Activated CD4-positive, alpha-beta T cell treated with anti-CD3 and anti-CD28 coated beads, Interleukin-2, amount 50 U/mL, for 24 hours (primary cell): ENCODE measurements at places on chromosomes 2 and 18.
A peak's percentile ranks its signal among the peaks of the same experiment; 100 is the strongest.

DNA sequence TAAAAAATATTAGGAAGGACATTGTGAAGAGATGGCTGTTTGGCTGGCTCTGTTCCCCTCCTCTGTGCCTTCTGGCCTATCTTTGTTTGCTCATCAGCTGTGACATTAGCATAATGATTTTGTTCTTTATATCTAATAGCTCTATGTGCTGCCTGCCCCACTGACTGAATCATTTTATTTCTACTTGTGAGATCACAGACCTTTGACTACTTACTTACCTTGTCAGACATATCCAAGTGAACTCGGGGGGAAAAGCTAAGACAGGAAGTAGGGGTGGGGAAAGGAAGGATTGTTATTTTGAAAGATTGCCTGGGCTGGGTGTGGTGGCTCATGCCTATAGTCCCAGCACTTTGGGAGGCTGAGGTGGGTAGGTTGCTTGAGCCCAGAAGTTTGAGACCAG lies 104.2 kb downstream of the ASAP2 start:
- DNase-seq: no peak

DNA sequence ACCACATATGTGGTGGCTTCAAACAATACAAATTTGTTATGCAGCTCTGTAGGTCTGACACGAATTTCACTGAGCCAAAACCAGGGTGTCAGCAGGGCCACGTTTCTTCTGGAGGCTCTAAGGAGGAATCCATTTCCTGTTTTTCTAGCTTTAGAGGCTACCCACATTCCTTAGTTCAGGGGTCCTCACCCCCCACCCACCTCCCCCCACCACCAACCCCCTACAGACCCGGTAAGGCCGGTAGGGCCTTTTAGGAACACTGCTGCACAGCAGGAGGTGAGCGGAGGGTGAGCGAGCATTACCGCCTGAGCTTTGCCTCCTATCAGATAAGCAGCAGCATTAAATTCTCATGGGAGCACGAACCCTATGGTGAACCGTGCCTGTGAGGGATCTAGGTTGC lies 10.6 kb upstream of the SLC39A10 start:
- no peak for DNase-seq

GRCh38 chr2:96470636-96471035 lies 34.5 kb downstream of the NEURL3 start:
- peak; percentile 20 for DNase-seq

DNA sequence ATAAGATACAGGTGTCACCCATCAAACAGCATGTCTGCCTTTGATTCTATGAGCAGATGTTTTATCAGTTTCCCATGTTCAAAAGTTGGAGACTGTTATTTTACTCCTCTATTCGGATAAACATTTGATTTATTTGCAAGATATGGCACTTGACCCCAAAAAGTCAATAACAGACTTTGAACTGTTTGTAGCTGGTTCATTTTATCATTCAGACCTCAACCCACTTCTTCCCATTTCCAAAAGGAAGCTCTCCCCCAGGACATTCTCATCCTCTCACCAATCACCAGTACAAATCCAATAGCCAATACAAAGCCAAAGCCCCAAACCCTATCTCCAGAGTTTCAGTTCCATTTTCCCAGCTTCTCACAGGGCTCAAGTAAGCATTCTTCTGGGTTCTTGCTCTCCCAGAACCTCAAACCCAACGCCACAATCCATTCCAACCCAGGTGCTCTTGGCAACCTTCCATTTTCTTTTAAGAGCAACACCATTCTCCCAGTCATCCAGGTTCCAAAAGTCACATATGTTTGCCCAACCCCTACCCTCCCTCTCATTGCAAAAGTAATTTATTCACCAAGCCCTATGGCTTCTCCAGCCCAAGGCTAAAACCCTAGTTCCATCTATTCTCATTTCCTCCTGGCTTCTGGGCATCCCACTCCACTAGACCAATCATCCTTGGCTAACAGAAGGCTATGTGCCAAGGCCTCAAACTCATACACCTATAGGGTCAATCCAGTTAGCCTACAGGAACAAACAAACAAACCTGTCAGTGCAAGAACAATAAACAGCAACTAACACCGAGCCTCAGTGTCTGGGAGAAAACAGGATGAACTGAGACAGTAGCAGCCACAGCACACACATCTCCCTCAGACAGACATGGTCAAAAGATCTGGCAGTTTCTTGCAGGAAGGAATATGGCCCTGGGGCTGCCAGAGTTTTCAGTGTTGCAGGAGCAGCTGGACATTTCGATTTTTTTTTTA lies 9.2 kb downstream of the ACVR1 start:
- DNase-seq: no peak

- no peak for DNase-seq
Observed at GRCh38 chr2:46684661-46685060, 205.3 kb downstream of the TMEM247 start.

- DNase-seq: no peak
Observed at GRCh38 chr2:141508086-141508752, 622.6 kb downstream of the LRP1B start.

GRCh38 chr2:126811101-126811500 lies 87.6 kb upstream of the TEX51 start:
- DNase-seq: no peak

DNA sequence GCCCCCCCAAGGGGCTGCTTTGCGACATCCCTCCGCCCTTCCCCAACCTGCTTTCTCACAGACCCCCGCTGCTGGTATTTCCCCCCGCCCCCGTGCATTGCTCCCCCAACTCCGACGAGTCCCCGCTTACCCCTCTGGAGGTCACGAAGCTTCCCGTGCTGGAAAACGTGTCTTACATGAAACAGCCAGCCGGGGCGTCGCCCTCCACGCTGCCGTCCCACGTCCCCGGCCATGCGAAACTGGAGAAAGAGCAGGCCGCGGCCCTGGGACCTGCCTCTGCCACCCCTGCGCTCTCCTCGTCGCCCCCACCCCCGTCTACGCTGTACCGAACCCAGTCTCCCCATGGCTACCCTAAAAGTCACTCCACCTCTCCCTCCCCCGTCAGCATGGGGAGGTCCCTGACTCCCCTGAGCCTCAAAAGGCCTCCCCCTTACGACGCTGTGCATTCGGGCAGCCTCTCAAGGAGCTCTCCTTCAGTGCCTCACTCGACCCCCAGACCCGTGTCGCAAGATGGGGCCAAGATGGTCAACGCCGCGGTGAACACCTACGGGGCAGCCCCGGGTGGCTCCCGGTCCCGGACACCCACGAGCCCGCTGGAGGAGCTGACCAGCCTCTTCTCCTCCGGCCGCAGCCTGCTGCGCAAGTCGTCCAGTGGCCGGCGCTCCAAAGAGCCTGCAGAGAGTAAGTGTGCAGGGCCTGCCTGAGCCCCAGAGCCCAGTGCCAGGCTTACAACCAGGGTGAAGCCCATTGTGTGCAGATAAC lies 183.0 kb downstream of the NYAP2 start:
- no peak for DNase-seq

DNA sequence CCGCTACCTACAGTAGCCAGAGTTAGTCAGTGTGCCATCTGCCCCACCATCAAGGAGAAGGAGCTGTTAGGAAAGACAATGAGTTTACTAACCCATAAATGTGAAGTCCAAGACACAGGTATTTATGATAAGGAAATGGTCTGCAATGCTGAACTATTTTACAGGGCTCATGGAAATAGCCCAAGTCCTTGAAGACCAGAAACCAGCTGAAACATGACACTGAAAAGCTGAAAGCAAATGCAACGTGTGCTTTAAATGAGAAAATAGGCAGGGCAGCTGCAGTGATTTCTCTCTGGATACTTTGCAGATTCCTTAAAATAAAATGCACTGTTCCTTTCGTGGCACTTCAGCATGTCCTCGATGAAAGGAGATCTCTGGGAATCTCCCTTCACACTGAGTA lies 256.4 kb upstream of the TCF4 start:
- DNase-seq: no peak

DNA sequence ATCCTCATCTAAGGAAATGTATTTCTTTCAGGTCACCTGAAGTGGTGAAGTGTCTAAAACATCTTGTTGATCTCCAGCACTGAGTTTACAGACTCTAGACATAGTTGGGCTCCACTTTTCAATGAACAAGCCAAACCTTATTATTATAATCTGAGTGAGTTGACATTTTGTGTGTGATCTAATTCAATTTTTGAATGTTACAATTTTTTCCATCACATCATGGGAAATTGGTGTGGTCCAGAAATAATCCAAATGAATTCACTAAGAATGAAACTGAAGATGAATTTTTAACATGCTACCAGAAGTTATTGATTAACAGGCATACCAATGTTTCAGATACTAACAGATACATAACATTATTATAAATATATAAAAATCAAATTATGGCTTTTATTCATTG lies 75.6 kb upstream of the EFEMP1 start:
- no peak for DNase-seq

DNA sequence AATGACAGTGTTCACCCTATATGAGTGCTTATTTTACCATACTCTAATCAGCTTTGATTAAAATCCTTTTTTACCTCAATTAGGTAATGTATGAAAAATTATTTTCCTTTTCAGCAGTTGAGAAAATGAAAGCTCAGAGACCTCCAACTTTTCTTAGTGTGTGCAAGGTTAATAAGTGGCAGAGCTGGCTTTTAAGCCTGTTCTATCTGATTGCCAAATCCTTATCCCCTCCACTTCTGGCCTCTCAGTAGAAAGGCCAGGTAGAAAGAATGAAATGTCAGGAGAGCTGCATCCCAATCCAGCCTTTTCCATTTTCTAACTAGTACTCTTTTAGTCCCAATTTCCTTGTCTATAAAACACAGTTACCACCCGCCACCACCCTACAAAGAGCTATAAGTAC lies 67.6 kb upstream of the LCLAT1 start:
- no peak for DNase-seq

DNA sequence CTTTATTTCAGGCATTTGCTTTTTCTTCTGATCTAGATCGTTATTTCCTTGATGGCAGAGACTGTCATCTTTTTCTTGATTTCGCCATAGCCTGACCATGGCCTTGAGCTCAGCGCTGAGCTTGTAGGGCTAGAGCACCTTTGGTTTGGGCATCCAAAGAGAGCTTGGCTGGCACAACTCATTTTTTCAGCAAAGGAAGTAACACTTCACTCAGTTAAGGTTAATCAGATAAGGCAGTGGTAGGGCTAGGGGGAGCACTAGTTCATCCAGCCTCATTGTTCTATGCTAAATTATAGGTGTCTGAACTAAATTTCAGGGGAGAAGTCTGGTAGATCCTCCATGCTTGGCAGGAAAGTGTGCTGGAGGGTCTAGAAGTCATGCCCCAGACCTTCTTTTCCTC lies 125.0 kb downstream of the SETBP1 start:
- DNase-seq: no peak

GRCh38 chr2:157192445-157193423 lies 64.8 kb upstream of the GALNT5 start:
- no peak for DNase-seq
